ENCODE measurements at places on chromosomes 13 and 19. TPM values are rescaled to one million over a fixed set of nuclear protein-coding genes. Genes with fewer than 3 reads are reported as not detected.

The CEACAM6 gene
- total RNA-seq, result not detected

The ZNF573 gene
- 2.9 TPM for total RNA-seq

The GPR12 gene
- not detected for total RNA-seq

The ODAD3 gene
- 0.22 TPM for total RNA-seq

The KLF1 gene
- not detected for total RNA-seq

The ATP4A gene
- not detected for total RNA-seq

The ZNF813 gene
- not detected for total RNA-seq

The CPB2 gene
- not detected for total RNA-seq

The KASH5 gene
- not detected for total RNA-seq

The LNX2 gene
- total RNA-seq, result 7.5 TPM

The F2RL3 gene
- total RNA-seq, result not detected

The EDNRB gene
- not detected for total RNA-seq
